ENCODE measurements at places on chromosomes 16 and 17.

GRCh38 chr17:30433514-30433913 is 43.7 kb upstream of the GOSR1 start:
- DNase-seq: no peak

DNA sequence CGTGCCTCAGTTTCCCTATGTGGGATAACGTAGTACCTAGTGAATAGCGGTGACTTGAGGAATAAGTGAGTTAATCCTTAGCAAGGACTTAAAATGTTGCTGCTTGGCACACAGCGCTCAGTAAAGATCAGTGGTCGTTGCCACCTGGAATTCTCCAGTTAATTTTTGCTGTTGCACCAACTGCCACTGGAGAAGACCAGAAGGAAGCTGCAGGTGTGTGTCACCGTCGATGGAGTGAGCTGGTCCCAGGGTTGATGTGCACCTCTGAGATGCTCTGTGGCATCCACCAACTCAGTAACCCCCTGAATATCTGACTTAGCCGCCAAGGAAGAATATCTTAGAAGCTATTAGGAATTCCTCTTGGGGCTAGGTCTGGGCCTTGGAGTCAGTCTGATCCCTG is 4.1 kb downstream of the ABCC1 start:
- DNase-seq: no peak

DNA sequence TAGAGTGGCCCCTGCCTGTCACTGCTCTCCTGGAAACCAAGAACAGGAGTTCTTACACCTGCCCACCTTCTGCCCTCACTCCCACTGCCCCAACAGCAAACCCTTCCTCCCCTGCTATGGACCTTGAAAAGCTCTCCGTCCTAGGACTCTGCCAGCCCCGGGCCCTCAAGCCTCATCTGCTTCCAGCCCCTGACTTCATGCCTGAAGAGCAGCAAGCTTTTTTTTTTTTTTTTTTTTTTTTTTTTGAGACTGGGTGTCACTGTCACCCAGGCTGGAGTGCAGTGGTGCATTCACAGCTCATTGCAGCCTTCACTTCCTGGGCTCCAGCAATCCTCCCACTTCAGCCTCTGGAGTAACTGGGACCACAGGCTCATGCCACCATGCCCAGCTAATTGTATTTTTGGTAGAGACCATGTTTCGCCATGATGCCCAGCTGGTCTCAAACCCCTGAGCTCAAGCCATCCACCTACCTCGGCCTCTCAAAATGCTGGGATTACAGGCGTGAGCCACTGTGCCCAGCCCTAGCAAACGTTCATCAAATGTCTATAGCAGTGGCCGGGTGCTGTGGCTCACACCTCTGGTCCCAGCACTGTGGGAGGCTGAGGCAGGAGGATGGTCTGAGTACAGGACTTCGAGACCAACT is 16.9 kb downstream of the CARHSP1 start:
- DNase-seq: no peak

- no peak for DNase-seq
Measured at GRCh38 chr17:41705271-41705991, 6.7 kb upstream of the GAST start.

DNA sequence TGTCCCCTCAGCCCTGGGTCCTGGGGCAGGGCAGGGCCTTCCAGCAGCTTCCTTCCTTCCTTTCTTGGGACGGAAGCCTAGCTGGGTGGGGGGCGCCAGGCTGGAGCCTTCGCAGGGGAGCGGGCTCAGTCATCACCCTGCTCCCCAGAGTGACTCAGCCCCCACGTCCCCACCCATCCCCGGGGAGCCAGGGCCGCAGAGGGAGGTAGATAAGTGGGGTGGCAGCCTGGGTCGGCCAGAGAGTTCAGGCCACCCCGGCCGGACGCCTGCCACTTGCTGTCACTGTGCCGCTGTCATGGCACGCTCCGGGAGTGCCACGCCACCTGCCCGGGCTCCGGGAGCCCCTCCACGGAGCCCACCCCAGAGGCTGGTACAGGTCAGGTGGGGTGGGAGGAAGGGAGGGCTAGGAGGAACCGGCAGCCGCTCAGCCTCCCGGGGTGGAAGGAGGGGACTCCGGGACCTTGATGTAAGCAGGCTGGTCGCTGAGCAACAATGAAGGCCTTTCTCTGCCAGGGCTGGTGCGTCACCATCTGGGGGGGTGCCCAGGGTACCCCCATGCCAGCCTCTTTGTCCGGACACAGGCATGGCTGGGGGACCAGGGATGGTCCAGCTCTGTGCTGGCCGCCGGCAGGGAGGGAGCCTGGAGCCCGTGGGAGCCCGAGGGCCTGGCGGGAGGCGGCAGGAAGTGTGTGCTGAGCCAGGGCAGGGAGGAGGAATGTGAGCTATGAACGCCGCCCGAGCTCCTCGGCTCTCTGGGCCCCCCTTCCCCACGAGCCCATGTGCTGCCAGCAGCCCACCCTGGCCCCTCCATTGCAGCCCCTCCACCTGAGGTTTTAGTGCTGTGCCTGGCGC is 6.6 kb downstream of the NHERF2 start:
- DNase-seq: no peak

DNA sequence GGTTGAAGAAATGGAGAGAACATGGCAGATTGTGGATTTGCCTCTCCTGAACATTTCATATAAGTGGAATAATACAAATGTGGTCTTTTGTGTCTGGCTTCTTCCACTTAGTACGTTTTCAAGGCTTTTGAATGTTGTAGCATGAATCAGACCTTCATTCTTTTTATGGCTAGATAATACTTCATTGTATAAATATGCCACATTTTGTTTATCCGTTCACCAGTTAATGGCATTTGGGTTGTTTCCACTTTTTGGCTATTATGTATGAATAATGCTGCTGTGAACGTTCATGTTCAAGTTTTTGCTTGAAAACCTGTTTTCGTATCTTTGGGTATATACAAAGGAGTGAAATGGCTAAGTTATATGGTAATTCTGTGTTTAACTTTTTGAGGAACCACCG is 130.4 kb downstream of the TANC2 start:
- DNase-seq: no peak

GRCh38 chr17:80743181-80743771 is 198.6 kb downstream of the RPTOR start:
- DNase-seq: no peak

Data from stimulated activated CD4-positive, alpha-beta T cell treated with anti-CD3 and anti-CD28 coated beads, Interleukin-12 subunit alpha, Interleukin-12 subunit beta, amount 100 ng/mL, for 48 hours (primary cell).